ENCODE measurements at places on chromosomes 1 and 21.

- DNase-seq: no peak
Observed at GRCh38 chr1:110048923-110049601, 14.6 kb downstream of the STRIP1 start.

DNA sequence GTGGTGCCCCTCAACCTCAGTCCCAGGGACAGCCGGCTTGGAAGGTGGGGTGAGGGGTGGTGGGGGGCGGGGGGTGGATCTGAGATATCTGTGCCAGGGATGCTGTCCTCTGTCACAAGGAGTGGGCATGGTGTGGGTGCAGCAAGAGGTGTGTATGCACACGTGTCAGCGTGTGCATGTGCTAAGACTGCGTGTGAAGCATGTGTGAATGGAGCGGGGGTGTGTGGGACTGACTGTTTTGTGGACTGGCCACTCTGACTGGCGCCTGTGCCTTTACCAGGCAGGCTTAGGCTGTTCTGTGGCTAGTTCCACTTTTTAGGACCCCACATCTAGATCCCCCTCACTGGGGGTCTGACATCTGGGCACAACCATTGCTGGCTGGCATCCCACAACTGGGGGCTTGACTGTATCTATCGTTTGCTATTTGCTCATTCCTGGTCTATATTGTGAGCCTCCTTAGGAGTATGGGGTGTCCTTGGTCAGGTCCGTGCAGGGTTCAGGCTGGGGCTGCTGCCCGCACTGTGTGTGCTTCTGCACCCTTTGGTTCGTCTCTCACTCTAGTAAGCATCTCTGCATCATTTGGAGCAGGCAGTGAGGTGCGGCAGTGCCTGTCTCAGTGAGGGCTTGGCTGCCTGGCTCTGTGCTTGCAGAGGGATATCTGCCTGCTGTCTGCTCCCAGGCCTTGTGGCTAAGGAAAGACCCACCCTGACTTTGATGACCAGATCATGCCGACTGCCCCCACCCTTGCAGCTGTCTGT, 1.9 kb downstream of the AMPD2 start:
- DNase-seq: no peak

DNA sequence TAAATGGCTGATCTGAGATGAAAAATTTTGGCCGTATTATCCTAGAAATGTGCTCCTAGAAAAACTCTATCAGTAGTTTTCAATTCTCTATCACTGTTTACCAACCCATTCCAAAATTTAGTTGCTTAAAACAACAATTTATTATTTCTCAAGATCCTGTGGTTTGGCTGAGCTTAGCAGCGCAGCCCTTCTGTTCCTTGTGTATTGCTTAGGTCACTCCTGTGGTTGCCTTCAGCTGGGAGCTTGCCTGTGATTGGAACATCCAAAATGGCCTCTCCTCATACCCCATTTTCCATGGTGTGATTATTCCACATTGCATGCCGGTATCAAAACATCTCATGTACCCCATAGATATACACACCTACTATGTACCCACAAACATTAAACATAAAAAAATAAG, 22.8 kb upstream of the STUM start:
- DNase-seq: no peak

GRCh38 chr1:25704267-25704691, 87.7 kb downstream of the MAN1C1 start:
- DNase-seq: no peak

DNA sequence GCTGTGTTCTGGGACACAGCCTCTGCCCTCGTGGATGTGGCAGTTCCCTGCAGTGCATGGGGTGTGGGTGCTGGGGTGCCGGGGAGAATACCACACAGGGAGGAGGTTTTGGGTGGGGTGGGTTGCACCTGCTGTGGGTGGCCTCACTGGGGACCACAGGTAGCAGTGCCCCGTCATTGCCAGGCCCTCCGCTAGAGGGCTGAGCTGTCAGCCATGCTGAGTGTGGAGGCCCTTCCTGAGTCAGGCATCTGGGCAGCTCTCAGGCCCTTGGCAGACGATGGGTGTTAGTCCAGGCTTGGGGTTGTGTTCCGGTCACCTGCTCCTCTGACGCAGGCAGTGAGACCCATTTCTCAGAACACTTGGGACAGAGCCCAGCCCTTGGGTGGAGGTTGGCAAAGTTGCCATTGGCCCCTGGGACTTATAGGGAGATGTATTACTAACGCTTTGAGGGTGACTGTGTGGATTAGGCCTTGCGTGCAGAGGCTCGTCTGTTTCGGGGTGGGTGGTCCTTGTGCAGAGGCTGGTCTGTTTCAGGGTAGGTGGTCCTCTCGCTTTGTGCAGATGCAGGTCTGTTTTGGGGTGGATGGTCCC, 23.9 kb downstream of the PCNT start:
- no peak for DNase-seq

DNA sequence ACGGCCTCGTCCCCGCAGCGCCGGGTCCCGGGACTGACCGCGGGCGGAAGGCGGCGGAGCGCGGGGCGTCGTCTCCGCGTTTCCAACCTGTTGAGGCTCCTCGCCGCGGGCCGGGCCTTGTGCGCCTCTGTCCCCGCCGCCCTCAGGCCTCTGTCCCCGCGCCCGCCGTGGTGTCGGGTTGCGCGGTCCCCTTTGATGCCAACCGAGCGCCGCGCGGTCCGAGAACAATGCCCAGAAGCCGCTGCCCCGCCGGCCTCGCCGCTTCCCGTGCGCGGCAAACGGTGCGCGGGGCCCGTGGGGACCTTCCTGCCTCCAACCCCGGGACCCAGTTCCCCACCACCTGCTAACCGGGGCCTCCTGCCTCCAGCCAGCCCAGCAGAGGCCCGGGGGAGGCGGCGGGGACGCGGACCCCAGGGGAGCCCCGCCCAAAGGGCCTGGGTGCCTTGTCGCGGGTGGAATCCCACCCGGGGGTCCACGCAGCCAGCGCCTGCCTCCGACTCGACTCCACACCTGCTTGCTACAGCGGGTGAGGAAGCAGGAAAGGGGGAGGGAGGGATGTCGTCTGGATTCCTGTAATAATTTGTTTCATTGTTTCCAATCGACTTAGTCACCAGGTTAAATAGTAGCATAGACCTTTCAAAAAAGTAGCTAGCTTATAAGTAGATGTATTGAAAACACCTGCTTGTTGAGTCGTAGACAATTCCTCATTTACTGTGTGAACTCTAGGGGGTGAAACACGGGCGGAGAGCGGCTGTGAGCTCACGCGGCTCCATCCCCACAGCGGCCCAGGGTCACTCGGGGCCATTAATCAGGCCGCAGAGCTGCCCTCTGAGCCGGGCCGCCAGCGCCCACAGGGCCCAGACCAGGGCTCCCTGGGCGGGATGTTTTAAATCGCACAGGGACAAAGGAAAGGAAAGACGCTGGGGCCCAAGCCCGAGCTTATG, 1.1 kb downstream of the COL18A1 start:
- DNase-seq: peak; percentile 58

GRCh38 chr1:32991819-32992488, 27.3 kb upstream of the RNF19B start:
- DNase-seq: no peak

GRCh38 chr1:56881417-56881816, 26.8 kb downstream of the C8A start:
- DNase-seq: no peak

GRCh38 chr1:6508154-6508815, 16.8 kb upstream of the PLEKHG5 start:
- DNase-seq: no peak

GRCh38 chr1:231584117-231584516, 42.5 kb upstream of the DISC1 start:
- DNase-seq: peak; percentile 28

- no peak for DNase-seq
Observed at GRCh38 chr21:44800103-44800502, 1.5 kb downstream of the UBE2G2 start.

DNA sequence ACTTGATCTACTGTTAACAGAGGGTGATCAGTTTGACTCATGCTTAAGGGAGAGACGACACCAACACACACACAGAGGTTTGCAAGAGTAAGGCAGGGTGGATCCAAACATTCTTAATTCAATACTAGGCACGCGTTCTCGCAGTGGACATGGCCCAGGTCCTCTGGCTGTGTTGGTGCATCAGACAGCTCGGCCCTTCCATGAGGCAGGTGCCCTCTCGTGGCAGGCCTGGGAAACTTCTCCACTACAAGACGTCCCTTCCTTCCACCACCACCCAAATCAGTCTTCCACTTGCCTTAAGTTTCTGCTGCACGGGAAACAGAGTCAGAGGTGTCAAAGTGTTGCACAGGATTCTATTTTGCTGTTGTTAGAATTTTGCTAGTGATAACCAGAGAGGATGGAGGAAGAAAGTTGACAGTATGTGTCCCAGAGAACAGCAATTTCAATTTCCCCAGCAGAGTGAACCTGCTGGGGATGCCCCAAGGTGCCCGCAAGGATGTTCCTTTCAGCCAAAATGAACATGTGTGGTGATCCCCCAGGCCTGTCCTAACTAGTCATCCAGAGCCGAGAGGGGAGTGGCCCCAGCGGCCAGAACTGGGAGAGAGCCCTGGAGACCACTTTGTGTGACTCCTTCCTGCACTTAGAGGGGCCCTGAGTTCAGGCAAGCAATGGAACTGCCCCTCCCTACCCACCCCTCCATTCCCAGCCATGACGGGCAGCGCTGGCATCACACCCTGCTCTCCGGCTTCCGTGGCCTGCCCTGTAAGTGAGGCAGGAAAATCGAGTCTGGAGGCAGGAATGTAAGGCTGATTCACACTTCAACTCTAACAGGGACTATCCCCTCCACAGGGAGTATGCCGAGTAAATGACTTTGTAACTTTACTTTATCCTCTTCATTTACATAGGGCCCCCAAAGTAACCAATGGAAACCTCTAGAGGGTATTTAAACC, 34.8 kb downstream of the MX1 start:
- peak; percentile 68 for DNase-seq

- no peak for DNase-seq
Observed at GRCh38 chr21:30718239-30718909, at the start of gene KRTAP21-3. KRTAP21-3 (minus strand) TSS chr21:30718777; CDS start chr21:30718759, 18 bp downstream.

DNA sequence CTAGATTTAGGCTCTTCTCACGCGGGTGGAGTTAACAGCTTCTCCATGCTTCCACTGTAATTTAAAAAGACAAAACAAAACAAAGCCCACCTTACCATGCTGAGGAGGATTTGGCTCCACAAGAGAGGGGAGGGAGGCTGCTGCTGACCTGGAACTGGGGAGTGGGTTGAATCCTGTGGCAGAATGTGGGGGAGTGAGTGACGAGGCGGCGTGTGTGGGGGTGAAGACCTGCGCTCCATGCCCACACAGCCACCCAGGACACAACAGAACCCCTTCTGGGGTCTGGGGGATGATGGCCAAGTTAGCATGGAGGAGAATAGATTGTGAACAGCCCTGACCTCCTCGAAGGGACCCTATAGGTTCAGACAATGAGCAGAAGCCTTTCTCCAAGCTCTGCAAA, 44.0 kb upstream of the LRRN2 start:
- DNase-seq: no peak

DNA sequence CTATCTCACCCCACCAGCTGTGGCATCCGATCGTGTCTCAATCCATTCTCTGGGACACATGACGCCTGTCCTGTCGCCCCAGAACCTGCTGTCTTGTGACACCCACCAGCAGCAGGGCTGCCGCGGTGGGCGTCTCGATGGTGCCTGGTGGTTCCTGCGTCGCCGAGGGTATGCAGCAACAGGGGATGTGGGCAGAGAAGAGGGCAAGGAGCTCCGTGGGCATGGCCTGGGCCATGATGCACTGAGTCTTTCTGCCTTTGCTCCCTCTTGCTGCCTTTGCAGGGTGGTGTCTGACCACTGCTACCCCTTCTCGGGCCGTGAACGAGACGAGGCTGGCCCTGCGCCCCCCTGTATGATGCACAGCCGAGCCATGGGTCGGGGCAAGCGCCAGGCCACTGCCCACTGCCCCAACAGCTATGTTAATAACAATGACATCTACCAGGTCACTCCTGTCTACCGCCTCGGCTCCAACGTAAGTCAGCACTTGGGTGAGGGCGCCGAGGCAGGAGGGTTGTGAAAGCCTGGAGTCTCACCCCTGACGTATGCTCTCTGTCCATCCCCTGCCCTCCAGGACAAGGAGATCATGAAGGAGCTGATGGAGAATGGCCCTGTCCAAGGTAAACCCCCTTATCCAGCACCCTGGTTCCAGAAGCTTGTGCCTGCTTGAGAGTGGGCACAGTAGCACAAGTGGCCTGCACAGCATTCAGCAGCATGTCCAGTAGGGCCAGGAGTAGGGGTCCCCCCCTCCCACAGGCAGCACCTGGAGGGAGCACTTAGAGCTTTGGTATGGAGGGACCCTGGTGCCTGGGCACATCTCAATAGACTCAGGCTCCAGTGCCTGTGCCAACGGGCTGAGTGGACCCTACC, 8.8 kb downstream of the TINAGL1 start:
- no peak for DNase-seq

DNA sequence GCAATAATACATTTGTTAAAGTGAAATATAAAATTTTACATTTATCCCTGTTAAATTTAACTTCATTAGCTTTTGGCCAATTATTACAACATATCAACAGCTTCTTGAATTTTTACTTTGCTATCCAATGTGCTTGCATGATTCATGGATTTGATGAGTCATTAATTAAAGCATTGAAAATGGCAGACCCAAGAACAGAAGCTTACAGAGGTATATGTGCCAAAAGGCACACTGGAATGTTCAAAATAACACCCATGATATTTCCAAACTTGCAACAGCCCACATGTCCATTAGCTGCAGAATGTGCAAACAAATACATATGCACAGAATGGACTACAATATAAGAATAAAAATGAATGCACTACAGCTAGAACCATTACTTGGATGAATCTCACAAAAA, 76.4 kb upstream of the MAN1A2 start:
- no peak for DNase-seq

DNA sequence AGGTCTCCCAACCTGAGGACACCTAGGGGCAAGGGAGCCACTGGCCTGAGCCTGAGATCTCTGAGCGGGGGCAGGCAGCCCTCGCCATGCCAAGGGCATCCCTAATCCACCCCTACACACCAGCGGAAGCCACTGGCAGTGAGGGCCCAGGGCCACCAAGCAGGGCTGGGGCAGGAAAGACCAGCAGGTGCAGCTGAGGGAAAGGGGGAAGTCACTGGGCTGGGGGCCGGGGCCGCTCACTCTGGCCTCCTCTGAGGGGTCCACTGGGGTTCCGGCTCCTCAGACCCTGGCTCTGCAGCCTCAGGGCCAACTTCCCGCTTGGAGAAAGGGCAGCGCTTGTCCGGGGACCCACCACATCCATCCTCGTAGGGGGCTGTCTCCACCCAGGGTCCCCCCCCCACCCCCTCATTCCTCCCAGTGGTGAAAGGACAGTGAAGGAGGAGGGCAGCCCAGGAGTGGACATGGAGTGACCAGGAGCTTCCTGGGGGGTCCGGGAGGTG, 42.5 kb upstream of the ACTRT2 start:
- DNase-seq: no peak

DNA sequence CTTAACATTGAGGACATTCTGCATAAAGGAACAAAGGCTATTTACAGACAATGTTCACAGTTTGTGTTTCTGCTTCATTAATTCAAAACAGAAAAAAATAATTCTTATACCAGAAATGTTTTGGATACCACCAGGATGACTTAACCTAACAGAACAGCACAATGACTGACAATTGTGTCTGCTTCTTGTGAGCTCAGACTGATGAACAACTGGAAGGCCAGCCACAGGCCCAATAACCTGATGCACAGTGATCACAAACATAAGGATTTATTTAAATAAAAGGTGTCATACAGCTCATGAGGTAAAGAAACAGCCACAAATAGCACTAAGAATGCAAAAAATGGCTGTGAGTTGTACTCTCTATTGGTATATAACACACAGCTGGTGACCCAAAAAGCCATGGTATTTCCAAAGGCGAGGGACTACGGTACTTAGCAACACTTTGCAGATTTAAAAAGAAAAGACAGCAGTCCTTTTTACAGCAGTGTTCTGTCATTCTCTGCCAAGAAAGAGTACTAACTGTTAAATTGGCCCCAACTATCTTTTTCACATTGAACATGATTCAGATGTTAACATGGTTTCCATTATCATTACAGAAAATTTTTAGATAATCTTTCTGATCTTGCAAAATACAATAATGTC, 32.1 kb upstream of the DDAH1 start:
- DNase-seq: no peak
